ENCODE measurements at places on chromosomes 16 and 17.
A peak's percentile ranks its signal among the peaks of the same experiment; 100 is the strongest.

DNA sequence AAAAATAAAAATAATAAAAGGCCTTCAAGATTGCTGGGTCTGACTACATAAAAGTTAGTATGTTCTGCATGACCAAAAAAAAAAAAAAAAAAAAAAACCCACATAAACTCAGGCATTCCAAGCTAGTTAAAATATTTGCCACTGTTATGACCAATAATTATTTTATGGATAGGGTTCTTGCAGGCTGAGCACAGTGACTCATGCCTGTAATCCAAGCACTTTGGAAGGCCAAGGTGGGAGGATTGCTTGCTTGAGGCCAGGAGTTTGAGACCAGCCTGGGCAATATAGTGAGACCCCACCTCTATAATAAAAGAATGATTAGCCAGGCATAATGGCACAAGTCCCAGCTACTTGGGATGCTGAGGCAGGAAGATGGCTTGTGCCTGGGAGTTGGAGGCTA lies 8.1 kb downstream of the SCNN1B start:
- no peak for DNase-seq

DNA sequence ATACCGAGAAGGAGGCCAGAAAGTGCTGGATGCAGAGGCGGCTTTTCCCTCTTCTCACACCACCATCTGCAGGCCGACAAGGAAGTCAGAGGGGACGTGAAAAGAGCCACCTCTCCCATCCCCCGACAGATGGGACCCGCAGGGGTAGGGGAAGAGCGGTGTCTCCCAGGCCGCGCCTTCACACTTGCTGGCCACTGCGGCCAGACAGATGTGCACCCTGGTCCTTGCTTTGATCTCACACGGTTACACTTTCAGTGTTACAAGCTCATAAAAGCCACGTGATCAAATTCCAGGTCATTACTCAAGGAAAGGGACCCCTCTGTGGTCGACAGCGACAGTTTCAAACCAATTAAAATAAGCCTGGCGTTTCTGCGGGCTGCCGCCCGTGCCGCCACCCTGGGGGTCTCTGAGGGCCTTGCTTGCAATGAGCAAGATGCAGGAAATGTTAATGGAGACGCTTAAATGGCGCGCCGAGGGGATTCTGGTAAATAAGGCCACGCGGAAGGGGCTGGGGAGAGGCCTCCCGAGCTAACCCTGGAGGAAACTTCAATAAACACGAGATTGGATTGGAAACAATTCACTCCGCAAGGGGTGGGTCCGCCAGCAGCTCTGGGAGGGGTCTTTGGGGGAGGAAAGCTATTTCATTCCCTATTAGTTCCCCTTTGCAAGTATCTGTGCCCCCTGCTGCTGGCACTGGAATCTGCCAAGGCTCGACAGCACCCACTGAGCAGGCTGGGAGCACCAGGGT lies 240.9 kb downstream of the ENGASE start:
- no peak for DNase-seq

DNA sequence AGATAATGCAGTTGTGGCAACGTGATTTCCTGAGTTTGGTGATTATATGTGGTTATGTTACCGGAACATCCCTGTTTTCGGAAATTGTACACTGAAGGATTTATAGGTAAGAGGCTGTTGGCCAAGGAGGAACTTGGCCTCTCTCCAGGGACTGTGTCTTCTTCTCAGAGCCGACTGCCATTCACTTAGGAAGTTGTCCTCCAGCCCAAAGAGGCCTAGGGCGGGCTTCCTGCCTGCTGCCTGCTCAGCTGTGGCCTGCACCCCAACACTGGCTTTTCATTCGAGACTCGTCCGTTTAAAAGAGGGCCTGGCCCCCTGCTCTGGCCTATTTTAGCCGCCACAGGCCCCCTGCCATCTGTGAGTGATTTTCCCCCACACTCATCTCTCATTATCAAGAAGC lies 64.3 kb downstream of the ZDHHC7 start:
- DNase-seq, result no peak

GRCh38 chr16:1559446-1559975 lies 26.0 kb downstream of the TMEM204 start:
- DNase-seq, result no peak

- no peak for DNase-seq
Measured at GRCh38 chr16:73545755-73546154, 497.8 kb upstream of the ZFHX3 start.

DNA sequence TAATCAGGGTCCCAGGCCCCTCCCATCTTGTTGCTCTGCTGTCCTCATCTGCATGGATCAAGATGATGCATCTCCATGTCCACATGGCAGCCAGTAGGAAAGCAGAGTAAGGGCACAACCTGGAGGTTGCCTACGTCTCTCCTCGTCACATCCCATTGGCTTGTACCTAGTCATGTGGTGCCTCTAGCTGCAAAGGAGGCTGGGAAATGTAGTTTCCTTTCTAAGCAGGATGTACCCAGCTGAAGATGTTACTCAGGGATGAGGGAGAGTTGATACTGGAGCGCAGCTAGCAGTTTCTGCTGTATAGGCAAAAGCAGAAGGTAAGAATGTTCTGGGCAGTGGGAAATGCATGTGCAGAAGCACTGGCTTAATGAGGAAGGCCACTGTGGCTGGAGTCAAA lies 20.8 kb downstream of the ABCC1 start:
- peak; percentile 33 for DNase-seq

GRCh38 chr16:1407753-1408152 lies 6.8 kb downstream of the UNKL start:
- DNase-seq, result no peak

- DNase-seq, result no peak
Measured at GRCh38 chr17:46964315-46965265, 14.5 kb downstream of the RPRML start.

DNA sequence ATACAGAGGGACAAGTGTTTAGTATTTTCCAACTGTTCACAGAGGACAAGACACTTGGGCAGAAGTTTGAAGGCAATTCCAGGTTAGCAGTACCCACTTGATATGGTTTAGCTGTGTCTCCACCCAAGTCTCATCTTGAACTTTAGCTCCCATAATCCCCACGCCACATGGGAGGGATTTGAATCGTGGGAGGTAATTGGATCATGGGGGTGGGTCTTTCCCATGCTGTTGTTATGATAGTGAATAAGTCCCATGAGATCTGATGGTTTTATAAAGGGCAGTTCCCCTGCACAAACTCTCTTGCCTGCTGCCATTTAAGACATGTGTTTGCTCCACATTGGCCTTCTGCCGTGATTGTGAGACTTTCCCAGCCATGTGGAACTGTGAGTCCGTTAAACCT lies 668.9 kb downstream of the MAF start:
- no peak for DNase-seq

- DNase-seq, result peak; percentile 79
Measured at GRCh38 chr16:85821390-85822135, 22.1 kb downstream of the COX4I1 start.

DNA sequence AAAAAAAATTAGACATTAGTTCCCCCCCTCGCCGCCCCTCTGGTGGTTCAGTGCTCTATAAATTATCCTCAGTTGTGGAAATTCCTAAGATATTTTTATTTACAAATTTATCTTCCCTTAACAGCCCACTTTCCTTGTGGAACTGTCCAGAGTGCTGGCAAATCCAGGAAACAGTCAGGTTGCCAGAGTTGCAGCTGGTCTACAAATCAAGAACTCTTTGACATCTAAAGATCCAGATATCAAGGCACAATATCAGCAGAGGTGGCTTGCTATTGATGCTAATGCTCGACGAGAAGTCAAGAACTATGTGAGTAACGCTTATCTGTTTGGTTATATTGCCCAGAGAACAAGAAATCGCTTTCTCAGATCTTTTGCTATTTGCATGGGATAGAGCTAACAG lies 2.9 kb downstream of the KPNB1 start:
- DNase-seq, result no peak

- DNase-seq, result no peak
Measured at GRCh38 chr17:76271669-76272540, 6.8 kb downstream of the UBALD2 start.

DNA sequence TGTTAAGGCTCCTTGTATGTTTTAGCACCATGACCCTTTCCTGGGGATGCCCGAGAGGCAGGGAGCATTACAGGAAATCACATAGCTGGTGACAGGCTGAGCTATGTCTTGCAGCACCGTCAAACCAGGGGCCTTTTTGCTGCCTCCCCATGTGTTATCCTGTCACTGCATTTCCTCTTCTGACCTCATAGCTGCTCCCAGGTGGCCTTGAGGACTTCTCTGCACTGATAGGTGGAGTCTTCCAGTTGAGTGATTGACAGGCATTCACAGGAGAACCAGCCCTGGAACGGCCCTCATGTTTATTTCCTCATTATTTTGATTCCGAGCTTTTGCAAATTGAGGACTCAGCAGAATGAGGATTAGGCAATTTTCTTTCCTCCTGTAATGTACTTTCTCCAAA lies 349.6 kb downstream of the HAPSTR1 start:
- DNase-seq, result no peak

DNA sequence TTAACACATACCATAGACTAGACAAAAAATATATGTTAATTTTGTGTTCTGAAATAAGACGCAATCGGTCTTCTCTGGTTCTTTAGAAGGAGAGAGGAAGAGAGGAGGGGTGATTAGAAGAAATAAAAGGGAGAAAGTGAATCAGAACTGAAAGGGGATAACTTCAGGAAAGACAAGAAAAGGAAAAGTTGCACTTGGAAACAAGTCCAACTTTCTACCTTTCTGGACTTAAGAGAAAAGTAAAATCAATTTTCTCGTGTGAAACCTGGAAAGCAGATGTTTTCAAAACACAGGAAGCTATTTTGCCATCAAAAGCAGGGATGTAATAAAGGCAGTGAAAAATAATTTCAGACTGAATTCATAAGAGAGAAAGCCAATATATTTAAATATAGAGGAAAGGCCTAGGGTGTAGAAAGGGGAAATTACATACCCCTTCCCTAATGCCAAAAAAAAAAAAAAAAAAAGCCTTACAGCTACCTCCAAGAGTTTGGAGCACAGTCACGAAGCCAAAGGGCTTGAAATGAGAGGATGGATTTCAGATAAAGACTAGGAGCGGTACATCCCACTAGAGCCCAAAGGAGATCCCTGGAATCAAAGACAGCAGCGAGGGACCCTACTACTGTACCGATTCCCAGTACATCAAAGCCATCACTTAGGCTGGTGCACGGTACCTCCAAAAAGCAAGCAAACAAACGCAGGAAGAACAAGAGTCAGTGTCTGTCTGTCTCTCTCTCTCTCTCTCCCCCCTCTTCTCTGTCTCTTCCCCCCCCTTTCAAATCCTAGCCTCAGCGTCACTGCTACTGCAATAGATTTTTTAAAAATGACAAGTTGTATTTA lies 12.1 kb upstream of the ZFHX3 start:
- DNase-seq, result no peak

DNA sequence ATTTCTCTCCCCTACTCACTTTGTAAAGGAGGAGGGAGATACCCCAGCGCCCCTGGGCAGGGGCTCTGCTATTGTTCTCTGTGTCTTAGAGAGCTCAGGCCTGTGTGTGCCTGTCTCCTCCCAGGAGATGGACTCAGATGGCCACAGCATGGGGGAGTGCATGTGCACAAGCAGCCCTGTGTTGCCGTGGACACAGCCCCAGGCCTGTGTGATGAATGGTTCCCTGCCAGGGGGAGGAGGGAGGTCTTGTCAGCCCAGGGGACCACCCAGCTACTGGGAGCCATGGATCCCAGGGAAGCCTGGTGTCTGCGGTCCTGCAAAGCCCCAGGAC lies 26.3 kb downstream of the GINS2 start:
- no peak for DNase-seq

- no peak for DNase-seq
Measured at GRCh38 chr17:72724267-72724666, 368.2 kb downstream of the SLC39A11 start.

- DNase-seq, result no peak
Measured at GRCh38 chr16:70694088-70694867, 8.4 kb upstream of the MTSS2 start.

DNA sequence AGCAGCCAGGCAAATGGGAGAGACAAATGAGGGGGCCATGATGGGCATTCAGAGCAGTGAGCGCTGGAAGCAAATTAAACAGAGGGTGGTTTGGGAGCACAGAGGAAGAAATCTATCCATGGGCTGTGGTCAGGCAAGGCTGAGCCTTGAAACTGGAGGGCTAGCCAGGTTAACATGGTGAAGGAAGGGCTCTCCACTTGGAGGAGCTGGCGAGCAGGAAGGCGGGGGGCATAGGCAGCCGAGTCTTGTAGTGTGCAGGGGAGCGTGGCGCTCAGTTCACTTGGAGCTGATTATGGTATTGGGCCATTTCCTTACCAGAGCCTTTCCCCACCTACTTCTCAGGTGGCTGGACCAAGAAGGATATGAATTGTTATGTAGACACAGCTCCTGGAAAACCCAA lies 189.7 kb downstream of the SNX29 start:
- DNase-seq, result no peak

GRCh38 chr16:71840052-71840451 lies 5.7 kb upstream of the ATXN1L start:
- no peak for DNase-seq

GRCh38 chr17:78583091-78583490 lies 5.9 kb upstream of the DNAH17 start:
- no peak for DNase-seq

DNA sequence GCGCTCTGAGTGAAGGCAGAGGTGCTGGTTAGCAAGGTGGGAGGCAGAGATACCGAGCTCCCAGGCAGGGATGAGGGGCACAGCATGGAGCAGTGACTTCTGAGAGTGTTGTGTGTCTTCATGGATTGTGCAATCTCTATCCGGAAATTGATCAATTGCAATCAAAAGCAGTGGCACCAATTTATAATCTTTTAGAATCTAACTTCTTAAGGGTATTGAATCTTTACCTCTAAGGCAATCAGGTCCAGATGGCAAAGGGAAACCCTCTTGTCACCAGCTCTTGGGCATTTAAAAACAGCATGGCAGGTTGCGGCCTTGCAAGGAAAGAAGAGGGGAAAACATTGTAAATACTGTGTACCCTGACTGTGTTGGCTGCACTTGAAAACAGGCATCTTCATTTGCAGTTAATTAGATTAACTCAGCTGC lies 58.0 kb upstream of the MRTFB start:
- no peak for DNase-seq

GRCh38 chr17:43114151-43114552 lies 11.0 kb downstream of the BRCA1 start:
- DNase-seq, result no peak

DNA sequence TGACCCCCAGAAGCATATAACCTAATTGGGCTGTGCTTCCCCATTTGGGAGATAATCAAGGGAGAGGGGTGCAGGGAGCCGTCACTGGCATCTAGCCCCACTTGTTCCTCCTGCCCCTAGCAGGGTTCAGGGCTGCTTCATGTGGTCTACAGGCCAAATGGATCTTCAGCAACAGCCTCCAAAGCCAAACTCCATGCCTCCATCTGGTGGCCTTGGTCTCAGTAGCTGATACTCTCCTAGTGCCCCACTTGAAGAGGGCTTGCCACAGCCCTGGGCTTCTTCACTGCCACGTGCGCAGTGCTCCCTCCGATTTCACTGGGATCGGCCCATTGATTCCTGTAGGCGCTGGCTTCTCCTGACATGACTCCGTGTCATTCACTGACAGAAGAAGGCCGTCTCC lies 24.6 kb downstream of the LYRM9 start:
- DNase-seq, result no peak

DNA sequence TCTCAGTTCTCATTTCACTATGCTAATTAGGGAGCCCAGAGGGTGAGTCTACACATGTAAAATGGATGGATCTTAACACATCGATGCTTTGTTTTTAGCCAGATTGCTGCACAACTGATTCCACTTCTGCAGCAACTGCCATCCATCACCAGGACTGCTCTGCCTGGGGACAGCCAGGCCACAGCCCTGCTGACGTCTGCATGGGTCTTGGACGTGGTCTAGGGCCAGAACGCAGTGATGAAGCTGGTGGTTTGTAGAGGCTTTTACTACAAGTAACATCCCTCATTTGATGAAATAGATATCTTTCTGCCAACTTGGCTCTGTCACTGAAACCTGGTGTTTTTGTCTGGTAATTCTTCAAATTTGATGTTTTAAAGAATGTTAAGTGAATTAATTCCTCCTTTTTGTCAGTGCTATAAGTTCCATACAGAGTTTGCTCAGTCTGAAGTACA lies 50.6 kb downstream of the MARCHF10 start:
- DNase-seq, result no peak
